Fibroblast of skin of left quadriceps (primary cell): ENCODE measurements at places on chromosomes 1 and 21.

DNA sequence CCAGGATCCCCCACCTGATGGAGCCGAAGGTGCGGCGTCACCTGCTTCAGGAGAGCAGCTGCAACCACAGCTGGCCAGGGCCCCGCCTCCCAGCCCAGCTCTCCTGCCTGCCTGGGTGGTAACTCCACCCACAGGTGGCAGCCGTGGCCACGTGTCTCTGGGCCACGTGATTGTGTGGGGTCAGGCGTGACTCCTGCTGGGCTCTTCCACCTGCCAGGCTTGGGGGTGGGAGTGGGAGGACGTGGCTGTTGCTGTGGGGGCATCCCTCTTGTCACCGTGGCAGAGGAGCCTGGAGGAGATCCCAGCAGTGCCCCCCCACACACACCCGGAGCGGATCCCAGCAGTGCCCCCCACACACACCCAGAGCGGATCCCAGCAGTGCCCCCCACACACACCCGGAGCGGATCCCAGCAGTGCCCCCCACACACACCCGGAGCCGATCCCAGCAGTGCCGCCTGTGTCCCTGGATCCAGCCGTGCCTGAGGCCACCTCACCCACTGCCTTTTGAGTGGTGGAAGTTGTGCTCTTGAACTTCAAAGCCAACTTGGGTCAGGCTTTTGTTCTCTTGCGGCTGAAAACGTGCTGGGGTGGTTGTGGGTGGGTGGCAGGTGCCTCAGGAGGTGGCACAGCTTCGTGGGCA is 32.2 kb downstream of the POFUT2 start:
- no peak for DNase-seq

DNA sequence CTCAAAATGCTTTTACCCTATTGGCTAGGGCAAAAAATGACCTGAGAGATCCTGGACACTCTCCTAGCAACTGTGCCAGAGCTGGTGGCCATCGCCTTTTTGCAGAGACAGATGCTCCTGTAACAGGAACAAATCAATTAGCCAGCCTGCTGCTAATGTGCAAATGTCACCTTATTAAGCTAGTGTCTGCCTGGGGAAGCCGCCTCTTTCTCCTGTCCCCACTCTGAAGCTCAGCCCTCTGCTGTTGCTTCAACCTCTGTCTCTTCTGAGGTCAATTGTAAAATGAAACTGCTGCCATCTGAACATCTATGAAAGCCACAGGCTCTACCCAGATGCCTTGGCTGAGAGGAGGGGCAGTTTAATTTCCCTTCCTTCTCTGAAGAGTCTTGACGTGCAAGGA is 85.5 kb upstream of the CACNA1E start:
- DNase-seq, result no peak

DNA sequence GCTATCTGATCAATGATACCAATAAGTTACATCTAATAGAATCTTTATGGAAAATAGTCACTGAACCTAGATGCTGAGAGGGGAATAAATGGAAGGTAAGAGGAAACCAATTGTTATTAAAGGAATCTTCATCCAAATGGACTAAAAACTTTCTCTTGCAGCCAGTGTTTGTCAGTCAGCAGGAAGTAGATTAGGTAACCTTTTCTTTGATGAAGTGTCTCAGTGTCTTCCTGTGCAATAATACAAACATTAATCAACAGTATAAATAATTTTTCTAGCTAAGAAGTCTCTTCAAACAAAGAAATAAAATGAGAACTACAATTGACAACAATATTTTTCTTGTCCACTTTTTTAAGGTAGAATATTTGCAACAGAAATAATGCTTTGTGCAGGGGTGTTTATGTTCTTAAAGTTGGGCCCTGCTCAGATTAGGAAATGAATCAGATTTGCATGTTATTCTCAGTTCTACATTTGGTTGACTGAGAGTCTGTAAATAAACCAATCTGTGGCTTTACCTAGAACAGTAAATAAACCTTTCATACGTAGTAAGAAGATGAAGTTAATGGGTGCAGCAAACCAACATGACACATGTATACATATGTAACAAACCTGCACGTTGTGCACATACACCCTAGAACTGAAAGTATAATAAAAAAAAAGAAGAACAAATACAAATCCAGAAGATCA is 391.4 kb downstream of the MRPL39 start:
- no peak for DNase-seq

DNA sequence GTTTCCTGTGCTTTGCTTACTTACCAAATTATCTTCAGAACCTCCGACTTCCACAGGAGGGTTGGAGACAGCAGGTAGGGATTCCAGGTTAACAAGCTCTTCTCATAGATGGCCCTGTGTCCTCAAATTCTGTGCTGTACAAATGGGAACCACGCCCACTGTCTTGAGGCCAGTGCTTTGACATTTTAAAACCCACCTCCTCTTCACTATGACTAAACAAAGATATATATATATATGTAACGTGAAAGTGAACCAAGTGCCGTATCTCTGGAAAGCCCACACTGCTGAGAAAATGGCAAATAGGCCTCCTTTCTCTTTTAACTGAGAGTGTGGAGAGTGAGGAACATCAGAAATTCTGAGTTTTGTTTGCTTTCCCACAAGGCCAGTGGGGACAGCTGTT is 99.6 kb downstream of the ZBTB18 start:
- DNase-seq, result no peak

DNA sequence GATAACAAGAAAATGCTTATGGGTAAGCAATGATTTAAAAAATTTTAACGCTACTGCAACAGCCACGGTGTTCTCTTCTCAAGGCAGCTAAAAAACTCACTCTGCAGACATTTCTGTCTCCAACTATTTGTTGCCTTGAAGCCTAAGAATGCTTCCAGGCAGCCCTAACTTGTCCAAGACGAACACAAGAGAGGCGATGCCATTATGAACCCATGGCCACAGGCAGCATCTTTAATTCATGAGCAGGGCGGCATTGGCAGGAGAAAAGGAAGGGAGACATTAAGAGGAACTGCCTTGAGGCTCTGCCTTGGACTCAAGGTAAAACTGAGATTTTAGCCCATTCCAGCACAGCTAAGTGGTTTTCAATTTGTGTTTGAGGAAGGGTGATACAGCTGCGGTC is 67.5 kb downstream of the KCND3 start:
- no peak for DNase-seq

DNA sequence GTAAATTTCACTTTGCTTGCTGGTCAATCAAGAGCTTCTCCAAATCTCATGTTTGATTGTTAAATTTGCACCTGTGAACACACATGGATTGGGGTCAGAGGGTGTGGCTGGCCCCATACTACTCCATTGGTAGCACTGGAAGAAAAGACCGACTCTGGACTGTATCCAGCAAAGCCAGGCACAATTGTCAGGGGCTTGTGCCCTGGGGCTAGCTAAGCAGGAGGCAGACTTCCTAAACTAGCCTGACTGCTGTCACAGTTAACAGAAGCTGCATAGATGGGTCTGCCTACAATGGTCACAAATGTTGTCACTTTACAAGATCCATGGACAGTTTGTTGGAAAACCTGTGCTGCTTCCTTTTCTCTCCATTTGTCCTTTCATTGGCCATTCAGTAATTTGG is 421.0 kb downstream of the DSCAM start:
- no peak for DNase-seq

DNA sequence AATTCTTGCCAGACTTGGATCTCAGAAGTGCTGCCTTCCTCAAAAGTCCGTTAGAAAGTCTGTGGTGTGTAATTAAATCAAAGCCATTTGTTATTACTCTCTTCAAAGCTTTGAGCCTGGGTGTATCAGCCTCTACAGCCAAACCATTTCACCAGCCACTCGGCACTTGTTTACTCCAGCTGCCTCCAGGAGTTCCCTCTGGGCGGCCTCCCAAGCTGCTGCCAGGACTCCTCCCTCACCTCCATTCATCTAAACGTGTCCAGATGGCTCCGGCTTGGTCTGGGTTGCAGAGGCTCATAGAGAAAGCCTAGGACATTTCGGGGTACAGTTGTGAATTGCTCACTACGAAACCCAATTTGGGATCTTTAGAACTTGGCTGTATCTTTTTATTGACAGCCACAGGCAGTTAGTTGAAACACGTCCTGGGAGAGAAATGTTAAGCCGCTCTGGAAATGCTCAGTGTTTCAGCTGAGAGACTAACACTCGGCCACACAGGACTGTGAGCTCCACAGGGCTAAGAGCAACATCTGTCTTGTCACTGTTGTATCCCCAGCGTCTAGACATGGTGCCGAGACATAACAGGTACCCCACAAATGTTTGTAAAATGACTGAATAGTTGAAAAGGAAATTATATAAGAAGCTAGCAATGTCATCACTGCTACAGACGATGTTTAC is 116.9 kb upstream of the NGF start:
- DNase-seq, result no peak

- no peak for DNase-seq
Measured at GRCh38 chr1:230068952-230069684, 2.1 kb downstream of the GALNT2 start.

GRCh38 chr1:183732236-183732880 is 72.6 kb upstream of the RGL1 start:
- no peak for DNase-seq

- no peak for DNase-seq
Measured at GRCh38 chr1:193310564-193310963, 124.2 kb upstream of the B3GALT2 start.

DNA sequence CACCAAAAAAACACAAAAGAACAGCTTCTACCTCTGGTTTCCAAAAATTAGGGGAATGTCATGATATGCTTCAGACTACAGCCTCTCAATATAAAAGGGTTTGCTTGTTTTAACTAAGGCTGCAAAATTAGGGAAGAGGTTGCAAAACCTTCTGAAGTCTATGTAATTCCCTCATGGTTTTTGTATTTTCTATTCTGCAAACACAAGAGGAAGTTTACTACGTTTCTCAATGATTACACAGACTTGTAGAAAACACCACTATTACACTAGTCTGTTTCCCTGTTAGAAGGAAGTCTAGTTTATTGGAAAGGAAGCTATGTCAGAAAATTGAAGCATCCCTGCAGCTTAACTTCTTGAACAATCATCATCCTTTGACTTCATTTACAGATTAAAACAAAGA is 229.7 kb upstream of the FMN2 start:
- no peak for DNase-seq

- DNase-seq, result no peak
Measured at GRCh38 chr1:148290881-148291280, 138.8 kb upstream of the NBPF11 start.

DNA sequence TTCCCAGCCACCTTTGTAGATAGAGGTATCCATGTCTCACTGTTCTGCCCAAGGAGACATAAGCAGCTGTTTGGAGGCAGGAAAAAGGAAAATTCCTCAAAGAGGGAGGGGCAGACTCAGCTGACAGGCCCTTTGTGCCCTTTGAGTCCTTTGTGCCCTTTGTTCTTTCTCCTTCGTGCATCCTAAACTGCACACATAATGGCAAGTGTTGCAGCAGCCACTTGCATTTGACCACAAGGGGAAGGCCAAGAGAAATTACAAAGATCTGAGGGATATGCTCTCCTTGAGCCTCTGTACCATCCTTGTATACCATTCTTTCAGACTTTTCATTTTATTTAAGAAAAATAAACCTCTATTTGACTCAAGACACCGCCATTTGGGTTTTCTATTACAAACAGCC is 71.8 kb upstream of the PKN2 start:
- DNase-seq, result no peak

- no peak for DNase-seq
Measured at GRCh38 chr21:17729455-17729854, 89.7 kb downstream of the C21orf91 start.

- DNase-seq, result no peak
Measured at GRCh38 chr1:38015978-38016725, 3.6 kb downstream of the UTP11 start.

GRCh38 chr1:221290669-221291068 is 411.4 kb downstream of the HLX start:
- no peak for DNase-seq

- DNase-seq, result no peak
Measured at GRCh38 chr1:240526312-240526711, 85.6 kb downstream of the GREM2 start.

- DNase-seq, result no peak
Measured at GRCh38 chr1:98049370-98050135, 128.7 kb upstream of the DPYD start.

DNA sequence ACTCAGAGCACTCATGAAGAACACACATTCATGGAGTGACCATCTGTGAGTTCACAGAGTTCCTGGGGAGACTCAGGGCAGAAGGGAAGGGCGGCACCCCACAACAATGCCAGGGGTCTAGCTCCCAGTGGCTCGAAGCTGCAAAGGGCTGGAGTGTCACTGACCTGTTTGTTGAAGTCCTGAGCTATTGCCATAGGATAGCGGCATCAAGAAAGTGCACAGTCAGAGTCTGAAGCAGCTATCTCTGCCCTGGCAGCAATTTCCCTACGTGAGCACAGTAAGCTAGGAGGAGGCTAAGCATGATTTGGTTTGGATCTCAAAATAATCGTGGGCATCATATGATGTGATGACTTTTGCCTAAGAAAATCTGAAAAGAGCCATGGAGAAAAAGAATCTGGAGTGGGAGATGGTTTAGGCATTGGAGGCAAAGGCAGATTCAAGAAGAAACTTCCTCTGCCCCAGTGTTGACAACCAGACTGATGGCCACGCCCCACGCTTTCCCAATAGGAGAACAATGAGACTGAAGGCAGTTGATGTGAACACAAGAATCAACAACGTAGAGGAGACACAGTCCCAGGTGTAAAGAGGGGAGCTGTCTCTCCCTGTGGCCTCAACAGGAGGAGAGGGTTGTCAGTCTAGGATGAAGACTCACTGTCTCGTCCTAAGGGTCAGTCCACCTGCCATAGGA is 100.0 kb upstream of the SLC25A33 start:
- no peak for DNase-seq

DNA sequence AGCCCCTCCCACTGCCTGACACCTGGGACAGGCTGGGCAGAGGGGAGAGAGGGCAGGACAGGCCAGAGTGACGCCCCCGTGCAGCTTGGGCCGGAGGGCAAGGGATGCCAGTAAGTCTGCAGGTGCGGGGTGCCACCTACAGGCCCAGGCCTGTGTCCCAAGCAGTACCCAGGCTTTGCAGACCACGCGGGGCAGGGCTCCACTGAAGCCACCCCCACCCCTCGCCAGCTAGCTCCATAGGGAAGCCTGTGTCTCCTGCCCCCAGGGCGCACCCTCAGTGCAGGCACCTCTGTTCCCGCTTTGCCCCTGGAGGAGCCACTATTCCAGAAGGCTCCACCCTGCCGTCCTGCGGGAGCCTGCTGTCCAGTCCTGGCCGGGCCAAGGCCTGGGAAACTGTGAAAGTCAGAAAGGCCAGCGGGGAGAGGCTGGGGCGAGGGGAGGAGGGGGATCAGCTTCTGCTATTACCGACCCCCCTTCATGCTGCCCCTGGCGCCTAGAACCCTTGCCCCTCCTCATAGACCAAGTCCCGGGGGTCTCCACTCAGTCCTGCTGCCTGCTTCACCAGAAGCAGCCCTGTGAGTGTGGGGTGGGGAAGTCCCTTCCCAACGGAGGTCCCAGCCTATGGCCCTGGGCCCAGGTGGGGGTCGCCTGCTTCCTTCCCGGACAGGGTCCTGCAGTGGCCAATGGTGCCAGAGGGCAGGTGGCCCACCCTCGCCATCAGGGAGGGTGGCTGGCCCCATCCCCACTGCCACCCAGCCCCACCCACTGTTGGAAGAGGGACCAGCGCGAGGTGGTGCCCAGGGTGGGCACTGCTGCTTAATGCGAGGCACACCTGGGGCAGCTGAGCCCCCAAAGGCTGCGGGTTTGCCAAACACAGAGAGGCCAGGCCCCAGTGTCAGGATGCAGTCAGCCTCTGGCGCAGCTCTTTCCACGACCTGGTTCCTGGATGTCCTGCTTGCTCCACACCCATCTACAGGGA is 54.4 kb downstream of the KCNAB2 start:
- DNase-seq, result no peak
